Mucosa of gallbladder (tissue), 1 donor: ENCODE measurements at places on chromosomes 16 and 17. TPM values are rescaled to one million over a fixed set of nuclear protein-coding genes. Genes with fewer than 3 reads are reported as not detected.

DNA sequence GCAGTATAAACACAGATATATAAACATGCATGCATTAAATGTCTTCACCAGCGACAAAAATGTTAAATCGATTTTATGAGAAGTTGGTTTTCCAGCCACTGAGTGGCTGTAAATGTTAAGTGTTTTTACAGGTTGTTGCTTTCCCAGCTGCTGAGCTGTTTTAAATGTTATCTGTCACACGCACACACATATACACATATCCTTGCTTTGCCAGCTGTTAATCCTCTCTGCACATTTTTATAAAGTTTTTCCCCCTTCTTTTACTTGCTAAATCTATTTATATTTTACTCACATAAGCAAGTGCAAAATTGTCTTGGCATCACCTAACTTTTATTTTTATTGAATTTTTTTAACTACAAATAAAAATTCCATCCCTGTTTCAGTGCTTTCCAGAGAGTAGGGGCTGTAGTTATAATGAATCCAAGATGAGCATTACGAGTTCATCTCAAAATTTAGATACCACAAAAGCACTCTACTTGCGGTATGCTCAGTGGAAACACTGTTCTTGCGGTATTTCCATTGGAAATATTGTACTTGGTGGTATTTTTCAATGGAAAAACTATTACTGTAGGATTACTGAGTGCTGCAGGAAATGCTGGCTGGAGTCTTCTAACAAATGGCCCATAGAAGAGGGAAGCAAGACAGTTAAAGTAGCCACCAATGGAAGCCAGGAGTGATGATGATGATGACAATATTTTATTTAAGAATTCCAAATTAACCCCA lies 124.9 kb upstream of the KCNJ16 start:
- DNase-seq, result no peak

Gene HS3ST2
- total RNA-seq, result 0.98 TPM

Gene CCL1
- not detected for total RNA-seq

DNA sequence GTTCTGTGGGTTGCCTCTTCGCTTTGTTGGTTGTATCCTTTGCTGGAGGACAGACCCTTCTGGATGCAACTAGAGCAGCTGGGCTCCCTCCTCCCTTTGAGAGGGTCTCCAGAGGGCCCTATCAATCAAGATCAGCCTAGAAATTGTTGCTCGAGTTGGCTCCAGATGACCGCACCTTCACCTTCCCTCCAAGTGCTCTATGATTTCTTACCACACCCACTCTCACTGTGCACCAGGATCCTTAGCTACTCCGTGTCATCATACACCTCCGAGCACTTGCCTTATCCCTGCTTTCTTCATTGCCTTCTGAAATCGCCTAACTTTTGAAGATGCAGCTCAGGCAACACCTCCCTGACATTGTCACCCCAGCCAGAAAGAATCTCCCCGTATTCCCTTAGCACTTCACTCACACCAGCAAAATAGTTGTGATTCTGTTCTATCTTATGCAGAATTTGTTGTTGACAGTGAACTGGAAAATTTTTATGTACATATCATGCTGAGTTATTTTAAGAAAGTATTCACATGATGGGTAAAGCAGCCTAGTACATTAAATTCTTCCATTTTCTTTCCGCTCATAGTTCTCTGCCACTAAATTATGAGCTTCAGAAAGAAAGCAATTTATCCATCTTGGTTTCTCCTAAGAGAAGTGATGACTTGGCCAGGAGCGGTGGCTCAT lies 52.9 kb downstream of the ABAT start:
- no peak for DNase-seq

Gene SLC5A11
- total RNA-seq, result 2.5 TPM

Gene NKD1
- 32.0 TPM for total RNA-seq

DNA sequence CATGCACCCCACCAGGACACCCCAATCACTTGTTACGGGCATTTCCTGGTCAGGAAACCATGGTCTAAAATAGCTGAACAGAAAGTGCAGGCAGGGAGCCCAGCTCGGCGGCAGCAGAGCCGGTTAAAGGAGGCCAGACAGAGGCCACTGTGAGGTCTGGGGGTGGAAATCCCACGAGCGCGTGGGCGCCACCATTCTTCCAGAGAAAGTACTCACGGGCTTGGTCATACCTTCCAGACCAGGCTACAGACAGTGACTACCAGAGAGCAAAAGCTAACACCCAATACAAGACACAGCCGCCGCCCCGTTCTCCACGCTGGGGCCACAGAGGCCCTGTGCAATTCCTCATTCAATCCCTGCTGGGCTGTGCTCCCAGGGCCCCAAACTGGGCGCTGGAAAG lies 11.9 kb downstream of the CEP131 start:
- no peak for DNase-seq

GRCh38 chr17:66301864-66302741 lies at the start of gene PRKCA:
Gene PRKCA, plus strand, starts transcription at chr17:66302613.
- DNase-seq, result peak; percentile 79

Gene CTRL
- total RNA-seq, result 1.1 TPM

- peak; percentile 20 for DNase-seq
These were observed 196.7 kb downstream of the CDH11 start for GRCh38 chr16:64925166-64925565.

GRCh38 chr17:82588266-82589175 lies 59.7 kb downstream of the WDR45B start:
- no peak for DNase-seq

Gene MARF1
- total RNA-seq, result 92.6 TPM

DNA sequence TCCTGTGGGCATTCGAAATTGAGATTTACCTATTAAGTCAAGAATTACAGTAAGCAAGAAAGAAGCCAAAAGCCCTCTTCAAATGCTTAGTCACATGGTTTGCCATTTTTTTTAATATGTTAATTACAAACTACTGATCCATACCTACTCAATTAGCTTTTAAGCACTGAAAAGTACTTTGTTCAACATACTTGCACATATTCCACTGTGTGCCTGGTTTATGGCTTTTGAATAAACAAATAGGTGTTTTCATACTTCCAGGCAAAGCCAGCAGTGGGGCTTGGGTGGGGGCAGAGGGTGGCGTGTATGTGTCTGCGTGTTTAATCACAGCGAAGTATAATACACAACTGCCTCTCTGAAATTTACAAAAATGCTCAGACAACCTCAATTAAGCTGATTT lies 51.4 kb downstream of the GAS7 start:
- no peak for DNase-seq

Gene ERN2
- total RNA-seq, result 197 TPM

DNA sequence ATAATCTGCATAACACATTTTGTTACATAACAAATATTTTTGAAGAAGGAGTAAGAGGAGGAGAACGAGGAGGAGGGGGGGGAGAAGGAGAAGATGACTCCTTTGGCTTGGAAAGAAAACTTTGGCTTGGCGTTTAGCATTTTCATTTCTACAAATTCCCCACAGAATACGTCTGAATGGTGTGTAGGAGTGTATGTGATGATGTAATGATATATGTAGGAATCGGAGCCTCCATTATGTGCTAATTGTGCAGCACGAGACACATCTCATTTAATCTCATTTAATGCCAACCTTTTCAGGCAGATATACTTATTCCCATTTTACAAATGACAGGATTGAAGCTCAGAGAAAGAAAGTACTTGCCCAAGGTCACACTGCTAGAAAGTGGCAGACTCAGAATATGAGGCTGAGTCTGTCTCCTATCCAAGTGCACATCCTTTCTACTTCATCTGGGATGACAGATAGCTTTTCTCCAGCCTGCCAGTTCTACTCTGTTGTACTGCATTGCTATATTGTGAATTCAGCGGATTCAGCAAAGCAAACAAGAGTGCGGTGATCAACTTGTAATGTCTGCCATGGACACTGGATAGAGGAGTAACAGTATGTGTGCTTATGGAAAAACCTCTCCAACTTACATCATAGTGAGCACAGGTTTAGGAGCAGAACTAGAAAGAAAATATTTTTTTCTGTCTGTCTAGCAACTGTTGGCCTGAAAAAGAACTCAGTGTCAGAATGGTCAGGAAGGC lies 10.4 kb upstream of the SLC47A2 start:
- no peak for DNase-seq

Gene ABCA8
- total RNA-seq, result 19.2 TPM

Gene MTHFSD
- total RNA-seq, result 29.0 TPM

- no peak for DNase-seq
These were observed 1.1 kb downstream of the CEP20 start for GRCh38 chr16:15887283-15887682.

- peak; percentile 58 for DNase-seq
These were observed 69.9 kb downstream of the ABR start for GRCh38 chr17:1109606-1110540.

DNA sequence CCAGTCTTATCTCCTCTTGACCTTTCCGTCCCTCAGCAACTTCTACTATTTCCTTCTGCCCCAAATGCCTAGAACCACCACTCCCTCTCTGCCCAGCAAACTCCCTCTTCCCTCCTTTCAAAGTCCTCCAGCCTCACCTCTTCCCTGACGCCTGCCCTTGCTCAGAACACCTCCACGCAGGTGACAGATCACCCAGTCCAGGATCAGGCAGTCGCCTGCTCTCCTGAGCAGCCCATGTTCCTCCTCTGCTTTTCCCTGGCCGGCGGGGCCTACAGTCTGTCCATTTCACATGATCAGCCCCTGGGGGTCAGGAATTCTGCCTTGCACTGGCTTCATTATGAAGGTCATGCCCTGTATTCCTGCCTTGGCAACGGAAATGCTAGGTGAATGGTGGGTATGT lies 422 bp downstream of the CD300LF start:
- DNase-seq, result no peak

DNA sequence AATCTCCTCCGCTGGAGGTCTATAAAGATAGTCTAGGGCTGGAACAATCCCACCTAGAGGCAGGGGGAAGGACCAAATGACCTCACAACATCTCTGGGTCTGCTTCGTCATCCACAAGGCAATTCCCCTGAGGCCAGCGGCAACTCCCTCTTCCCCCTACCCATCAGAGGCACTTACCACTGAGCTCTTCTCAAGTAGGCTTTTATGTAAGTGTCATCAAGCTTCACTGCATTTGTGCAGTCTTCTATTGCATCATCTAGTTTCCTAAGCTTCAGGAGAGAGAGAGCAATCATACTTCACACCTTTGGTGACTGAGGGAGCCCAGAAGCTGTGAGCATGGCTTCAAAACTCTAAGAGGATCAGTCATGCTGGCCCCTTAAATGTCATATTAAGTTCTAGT lies 21.0 kb downstream of the CNP start:
- DNase-seq, result no peak

DNA sequence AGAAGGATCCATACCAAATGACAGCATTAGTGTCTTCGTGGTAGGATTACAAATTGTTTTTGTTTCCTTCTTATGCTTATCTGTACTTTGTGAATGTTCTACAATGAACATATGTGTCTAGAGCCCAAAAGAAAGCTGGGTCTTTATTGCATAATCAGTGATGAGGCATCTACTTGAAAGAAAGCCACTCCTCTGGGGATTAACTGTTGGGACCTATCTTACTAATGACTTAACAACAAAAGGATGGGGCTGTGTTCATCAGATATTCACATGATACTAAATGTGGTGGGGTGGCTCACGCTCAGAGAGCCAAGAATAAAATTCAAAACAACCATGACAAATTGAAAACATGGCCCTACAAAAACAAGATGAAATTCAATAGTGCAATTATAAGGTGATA lies 160.2 kb downstream of the RGS9 start:
- no peak for DNase-seq

DNA sequence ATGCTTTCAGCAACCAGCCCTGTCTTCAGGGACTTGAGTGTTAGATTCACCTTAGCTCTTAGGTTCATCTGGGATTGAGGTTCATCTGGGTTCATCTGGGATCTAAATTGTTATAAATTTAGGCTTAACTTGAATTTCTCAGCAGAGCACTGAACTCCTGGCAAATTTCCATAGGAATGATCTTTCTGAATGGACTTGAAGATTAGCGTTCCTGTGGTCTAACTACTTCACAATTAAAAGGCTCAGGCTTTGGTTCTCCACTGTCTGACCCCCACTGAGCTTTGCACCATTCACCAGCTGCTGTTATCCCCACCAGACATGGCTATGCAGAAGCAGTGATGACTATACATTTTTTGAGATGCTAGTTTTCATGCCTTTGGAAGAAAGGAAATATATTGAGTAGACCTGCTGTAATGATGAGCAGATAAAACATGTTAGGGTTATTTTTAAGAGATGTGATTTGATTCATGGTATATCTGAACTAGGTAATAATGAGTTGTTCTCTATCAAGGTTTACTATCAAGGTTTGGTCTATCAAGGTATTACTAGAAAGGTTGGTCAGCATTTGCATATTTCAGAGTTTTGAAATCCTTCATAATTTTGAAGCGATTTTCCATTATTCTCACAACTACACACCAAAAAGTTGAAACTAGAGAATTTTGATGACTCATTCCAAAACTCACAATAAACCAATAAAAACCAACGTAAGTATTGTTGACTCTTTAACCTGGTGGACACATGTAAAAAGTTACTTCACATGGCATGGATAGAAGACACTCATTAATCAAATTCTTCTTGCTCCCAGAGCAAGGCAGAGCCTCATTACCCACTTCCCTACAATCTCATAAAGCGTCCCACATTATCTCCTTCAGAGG lies 71.7 kb downstream of the SNX11 start:
- no peak for DNase-seq
